ENCODE measurements at places on chromosomes 16 and 17.

DNA sequence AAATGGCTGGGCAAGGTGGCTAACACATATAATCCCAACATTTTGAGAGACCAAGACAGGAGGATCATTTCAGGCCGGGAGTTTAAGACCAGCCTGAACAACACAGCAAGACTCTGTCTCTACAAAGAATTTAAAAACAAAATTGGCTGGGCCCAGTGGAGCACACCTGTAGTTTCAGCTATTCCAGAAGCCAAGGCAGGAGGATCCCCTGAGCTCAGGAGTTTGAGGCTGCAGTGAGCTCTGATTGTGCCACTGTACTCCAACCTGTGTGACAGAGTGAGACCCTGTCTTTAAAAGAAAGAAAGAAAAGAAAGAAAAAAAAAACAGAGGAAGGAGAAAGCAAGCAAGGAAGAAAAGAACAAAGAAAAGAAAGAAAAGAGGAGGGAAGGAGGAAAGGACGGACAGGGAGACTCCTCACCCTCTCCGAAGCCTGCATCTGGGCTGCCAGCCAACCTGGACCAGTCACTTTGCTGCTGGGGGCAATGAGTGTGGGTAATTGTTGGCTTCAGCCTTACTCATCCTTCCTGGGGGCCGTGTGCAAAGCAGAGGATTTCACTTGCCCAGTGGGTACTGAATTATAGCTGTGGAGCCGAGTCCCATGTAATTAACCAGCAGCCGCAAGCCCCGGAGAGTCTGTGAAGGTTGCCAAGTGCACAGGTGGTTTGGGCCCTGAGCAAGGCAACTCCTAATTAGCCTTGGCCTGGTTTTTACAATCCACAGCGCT lies 6.7 kb upstream of the MT4 start:
- peak; percentile 60 for DNase-seq

- no peak for DNase-seq
Observed at GRCh38 chr17:21191698-21192097, 22.3 kb downstream of the TMEM11 start.

GRCh38 chr16:87076950-87077749 lies 240.0 kb downstream of the C16orf95 start:
- DNase-seq: no peak

GRCh38 chr16:29779474-29779873 lies 1.4 kb downstream of the ZG16 start:
- no peak for DNase-seq

GRCh38 chr17:29016345-29017210 lies 10.7 kb upstream of the SEZ6 start:
- DNase-seq: no peak

DNA sequence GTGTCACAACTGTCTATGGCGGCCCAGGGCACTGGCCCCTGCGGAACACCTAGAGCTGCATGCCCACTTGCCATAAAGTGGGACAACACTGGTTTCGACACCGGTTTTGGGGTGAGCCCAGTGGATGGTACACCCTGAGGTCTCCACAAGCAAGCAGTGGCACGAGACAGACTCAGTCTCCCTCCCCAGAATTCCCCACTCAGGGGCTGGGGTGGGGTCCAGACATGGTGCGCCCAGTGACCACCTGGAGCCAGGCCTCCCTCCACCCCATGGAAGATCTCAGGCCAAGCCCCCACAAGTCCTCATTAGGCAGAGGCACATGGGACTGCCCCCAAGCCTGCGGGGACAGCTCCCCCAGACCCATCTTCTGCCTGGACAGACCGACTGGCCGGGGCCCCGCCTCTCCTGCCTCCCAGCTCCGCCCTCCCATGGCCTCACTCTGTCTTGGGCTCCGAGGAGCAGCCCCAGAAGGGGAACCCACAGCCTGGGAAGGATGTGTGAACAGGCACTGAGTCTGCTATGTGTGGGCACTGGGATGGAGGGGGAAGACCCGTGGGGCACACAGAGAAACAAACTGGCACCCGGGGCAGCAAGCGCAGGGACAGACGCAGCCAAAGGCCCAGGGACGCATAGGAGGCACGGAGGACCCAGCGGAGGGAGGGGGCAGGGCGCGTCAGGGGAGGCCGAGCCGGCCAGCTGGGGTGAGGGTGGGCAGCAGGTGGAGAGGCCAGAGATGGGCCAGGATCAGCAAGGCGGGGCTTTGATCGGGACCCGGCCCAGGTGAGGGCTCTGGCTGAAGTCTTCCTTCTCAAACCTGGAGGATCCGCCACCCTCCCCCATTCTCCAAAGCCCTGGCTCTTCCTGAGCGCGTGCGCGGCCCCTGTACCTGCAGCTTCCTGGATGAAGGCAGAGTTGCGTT lies 2.8 kb downstream of the TEPSIN start:
- DNase-seq: no peak

- no peak for DNase-seq
Observed at GRCh38 chr17:57855391-57856035, 5.7 kb upstream of the MRPS23 start.

DNA sequence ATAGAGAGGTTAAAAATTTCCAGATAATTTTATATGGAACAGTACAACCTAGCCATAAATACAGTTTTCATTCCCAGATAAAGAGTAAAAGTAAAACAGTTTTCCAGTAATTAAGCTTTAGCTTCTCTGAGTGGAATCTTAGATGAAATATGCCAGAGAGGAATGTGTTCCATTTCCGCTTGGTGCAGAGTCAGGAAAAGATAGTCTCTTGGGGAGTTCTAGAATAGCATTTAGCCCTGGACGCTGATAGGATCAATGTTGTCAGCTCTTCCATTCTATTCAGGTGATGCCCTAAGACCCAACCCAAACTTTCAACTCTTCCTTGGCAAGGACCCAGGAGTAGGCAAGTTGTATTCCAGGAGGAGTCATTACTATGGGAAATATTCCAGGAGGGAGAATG lies 30.9 kb upstream of the ABCA3 start:
- no peak for DNase-seq

DNA sequence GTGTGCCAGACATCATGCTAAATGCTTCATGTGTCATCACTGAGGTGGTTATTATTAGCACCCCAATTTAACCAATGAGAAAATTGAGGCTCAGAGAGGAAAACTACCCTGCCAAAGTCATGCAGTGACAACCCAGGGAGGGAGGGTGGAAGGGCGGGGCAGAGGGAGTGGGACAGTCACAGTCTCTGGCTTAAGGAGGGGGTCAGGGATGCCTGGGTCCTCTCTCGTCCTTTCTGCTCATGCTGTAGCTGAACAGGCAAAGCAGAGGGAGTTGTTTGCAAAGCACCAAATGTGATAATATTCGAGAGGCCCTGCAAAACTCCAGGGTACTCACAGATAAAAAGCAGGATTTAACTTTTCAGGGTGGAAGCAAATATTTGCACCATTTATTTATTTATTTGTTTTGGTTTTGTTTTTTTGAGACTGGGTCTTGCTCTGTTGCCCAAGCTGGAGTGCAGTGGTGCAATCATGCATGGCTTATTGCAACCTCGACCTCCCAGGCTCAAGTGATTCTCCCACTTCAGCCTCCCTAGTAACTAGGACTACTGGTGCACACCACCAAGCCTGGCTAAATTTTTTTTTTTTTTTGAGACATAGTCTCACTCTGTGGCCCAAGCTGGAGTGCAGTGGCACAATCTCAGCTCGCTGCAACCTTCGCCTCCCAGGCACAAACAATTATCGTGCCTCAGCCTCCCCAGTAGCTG lies 47.9 kb upstream of the NKD1 start:
- DNase-seq: no peak

DNA sequence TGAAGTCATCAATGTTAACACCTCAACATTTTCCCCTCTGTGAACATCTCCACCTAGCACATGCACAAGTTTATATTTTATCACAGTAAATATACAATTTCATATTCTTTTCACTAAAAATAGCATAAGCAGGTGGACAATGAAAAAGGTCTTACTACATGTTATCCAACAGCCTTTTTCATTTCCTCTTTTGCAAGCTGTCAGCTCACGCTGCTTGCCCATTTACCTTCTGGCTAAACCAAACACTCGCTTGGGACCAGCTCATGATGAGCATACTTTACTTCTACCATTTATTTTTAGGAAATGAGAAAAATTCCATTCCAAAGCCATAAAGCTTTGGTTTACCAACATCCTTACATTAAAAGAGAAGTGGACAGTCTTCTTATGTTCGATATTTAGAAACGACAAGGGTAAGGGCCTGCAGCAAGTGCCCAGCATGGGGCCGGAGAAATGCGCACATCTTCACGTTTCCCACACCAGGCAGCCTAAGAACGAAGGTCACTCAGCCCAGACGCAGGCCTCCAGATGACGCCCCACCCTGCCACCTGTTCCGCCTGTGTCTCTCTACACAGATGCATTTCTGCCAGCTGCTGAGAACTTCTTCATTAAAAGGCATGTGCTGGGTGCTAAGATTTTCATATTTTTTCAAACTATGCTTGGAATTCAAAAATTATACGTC lies 13.9 kb downstream of the SNN start:
- DNase-seq: no peak

DNA sequence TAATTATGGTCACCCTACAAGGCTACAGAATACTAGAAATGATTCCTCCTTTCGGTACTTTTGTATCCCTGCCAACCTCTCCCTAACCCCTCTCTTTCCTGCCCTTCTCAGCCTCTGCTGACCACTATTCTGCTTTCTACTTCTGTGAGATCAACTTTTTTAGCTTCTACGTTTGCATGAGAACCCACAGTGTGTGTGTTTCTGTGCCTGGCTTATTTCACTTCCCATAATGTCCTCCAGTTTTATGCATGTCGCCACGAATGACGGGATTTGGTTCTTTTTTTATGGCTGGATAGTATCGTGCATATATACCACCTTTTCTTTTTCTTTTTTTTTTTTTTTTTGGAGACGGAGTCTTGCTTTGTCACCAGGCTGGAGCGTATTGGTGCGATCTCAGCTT lies 92.1 kb downstream of the RAP1GAP2 start:
- no peak for DNase-seq

GRCh38 chr17:12341328-12341727 lies 320.7 kb downstream of the MAP2K4 start:
- no peak for DNase-seq

DNA sequence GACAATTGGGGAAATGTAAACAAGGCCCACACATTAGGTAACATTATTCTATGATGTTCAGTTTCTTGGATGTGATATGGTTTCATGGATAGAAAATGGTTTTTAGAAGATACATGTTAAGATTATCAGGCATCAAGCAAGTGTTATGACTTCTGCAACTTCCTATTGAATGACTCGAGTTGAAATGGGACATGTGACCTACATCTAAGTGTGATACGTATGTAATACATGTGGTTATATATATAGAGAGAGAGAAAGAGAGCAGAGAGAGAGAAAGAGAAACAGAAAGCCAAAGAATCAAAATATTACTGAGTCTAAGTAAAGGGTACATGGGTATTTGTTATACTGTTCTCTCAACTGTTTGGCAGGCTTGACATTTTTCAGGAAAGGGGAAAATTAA lies 1.7 kb downstream of the TMEM170A start:
- DNase-seq: no peak

- no peak for DNase-seq
Observed at GRCh38 chr16:54283725-54284318, 2.8 kb downstream of the IRX3 start.

DNA sequence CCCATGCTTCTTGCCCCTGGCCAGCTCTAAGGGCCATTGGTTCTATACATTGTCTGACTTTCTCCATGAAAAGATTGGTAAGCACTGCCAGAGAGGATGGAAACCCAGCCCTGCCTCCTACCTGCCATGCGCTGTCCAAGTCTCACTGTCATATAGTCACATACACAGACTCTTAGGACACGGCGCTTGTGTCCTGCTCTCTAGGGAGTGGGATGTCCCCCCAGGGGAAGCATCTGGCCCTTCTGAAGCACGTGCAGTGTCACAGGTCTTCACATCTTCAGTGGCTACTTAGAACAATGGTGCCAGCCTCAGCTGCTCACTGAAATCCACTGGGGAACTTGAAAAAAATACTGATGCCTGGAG lies 38.7 kb downstream of the MYO18A start:
- no peak for DNase-seq

DNA sequence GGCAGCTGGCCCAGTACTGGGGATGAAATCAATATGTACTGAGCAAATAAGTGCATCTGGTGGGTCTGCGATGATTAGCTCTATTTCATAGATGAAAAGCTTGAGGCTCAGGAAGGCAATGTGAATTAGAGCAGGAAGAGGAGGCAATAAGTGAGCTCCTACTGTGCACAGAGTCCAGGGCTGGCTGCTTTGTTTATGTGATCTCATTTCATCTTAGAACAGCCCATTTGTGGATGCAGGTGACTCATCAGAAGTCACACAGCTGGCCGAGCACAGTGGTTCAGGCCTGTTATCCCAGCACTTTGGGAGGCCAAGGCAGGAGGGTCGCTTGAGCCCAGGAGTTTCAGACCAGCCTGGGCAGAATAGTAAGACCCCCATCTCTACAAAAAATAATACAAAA lies 7.1 kb downstream of the TMEM114 start:
- DNase-seq: no peak
